ENCODE measurements at places on chromosomes 13 and 19.

GRCh38 chr13:75445717-75446499, 36.1 kb downstream of the TBC1D4 start:
- DNase-seq: no peak

DNA sequence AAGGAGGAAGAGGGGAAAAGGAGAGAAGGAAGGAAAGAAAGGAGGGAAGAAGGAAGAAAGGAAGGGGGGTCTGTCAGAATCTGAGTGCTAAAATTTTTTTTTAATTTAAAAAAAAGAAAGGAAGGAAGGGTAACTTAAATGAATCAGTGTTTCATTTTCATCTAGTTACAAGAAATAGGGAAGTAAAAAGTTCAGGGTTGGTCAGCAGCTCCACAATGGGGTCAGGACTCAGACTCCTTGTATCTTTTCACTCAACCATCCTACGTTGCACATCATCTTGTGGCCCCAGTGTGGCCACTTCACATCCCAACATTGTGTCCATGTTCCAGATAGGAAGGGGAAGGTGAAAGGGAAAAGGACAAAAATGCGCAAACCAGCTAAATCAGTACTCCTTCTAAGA, 14.3 kb upstream of the FNDC3A start:
- DNase-seq: no peak

GRCh38 chr13:27161980-27162379, 9.6 kb downstream of the USP12 start:
- no peak for DNase-seq

- no peak for DNase-seq
Measured at GRCh38 chr19:1942934-1943555, 2.1 kb downstream of the CSNK1G2 start.

GRCh38 chr13:97999653-98000052, 46.2 kb downstream of the IPO5 start:
- no peak for DNase-seq

GRCh38 chr19:11088506-11089253, 583 bp upstream of the LDLR start:
- DNase-seq: no peak

- no peak for DNase-seq
Measured at GRCh38 chr13:65339241-65339640, 1890.9 kb downstream of the PCDH9 start.

- DNase-seq: no peak
Measured at GRCh38 chr13:107421028-107421427, 794.3 kb downstream of the LIG4 start.

DNA sequence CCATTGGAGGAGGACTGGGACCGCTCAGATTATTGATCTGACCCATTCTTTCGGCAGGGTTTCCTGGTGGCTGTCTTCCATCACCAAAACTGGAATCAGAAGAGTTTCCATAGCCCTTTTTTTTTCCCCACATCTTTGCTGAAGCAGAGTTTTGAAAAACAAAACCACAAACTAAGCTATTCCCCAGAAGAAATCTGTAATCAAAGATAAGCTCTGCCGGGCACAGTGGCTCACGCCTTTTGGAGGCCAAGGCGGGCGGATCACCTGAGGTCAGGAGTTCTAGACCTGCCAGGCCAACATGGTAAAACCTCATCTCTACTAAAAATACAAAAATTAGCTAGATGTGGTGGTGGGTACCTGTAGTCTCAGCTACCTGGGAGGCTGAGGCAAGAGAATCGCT, 4.2 kb upstream of the ICAM1 start:
- DNase-seq: no peak

DNA sequence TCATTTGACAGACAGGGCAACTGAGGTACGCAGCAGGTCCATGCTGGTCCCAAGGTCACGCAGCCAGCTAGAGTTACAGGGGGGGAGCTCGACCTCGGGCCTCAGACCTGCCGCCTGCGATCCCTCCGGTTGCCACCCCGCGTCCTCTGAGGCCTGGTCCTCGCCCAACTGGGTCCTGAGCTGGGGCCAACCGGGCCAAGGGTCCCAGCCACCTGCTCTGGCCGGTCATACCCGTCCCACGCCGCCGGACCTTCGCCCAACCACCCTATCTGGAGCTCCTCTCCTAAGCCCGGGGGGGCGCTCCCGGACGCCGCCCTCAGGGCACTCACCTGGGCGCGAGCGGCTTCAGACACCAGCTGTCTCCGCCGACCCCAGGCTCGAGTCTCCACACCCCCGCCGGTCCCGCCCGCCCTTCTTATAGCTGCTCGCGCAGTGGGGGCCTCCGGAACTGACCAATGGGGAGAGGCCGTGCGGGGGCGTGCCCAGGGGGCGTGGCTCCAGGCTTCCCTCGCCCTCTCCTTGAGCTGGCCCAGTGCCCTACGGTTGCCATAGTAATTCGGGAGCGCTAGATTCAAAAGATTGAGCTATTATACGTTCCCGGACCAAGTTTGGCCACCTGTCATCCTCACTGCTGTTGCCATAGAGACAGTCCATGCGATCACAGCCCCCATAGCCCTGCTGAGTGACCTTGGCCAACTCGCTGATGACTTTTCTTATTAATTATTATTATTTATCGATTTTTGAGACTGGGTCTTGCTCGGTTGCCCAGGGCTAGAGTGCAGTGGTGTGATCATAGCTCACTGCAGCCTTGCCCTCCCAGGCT, at the start of gene PLIN5:
Gene PLIN5 (minus strand): TSS at position 389 of the 823 bp plus-strand sequence. CDS start 1,150 bp downstream, outside the sequence.
- DNase-seq: peak; percentile 95

- no peak for DNase-seq
Measured at GRCh38 chr19:5145521-5146511, 176.9 kb downstream of the KDM4B start.

- no peak for DNase-seq
Measured at GRCh38 chr13:66640231-66640630, 589.9 kb downstream of the PCDH9 start.

DNA sequence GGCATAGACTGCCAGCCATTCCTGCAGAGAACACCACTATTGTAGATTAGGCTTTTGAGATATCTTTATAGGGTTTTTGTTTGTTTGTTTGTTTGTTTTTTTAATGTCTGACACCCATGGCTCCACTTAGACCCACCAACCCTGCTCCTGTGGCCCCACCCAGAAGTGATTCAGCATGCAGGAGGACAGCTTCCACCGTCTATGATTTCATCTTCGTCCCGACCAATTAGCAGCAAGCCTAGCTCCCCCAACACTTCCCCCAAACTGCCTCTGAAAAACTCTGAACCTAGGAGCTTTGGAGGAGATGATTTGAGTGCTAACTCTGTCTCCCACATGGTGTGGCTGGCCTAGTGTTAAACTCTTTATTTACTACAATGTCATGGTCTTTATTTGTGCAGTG, 108.3 kb upstream of the RXFP2 start:
- DNase-seq: no peak

- DNase-seq: no peak
Measured at GRCh38 chr13:30156270-30156669, 151.1 kb downstream of the KATNAL1 start.

DNA sequence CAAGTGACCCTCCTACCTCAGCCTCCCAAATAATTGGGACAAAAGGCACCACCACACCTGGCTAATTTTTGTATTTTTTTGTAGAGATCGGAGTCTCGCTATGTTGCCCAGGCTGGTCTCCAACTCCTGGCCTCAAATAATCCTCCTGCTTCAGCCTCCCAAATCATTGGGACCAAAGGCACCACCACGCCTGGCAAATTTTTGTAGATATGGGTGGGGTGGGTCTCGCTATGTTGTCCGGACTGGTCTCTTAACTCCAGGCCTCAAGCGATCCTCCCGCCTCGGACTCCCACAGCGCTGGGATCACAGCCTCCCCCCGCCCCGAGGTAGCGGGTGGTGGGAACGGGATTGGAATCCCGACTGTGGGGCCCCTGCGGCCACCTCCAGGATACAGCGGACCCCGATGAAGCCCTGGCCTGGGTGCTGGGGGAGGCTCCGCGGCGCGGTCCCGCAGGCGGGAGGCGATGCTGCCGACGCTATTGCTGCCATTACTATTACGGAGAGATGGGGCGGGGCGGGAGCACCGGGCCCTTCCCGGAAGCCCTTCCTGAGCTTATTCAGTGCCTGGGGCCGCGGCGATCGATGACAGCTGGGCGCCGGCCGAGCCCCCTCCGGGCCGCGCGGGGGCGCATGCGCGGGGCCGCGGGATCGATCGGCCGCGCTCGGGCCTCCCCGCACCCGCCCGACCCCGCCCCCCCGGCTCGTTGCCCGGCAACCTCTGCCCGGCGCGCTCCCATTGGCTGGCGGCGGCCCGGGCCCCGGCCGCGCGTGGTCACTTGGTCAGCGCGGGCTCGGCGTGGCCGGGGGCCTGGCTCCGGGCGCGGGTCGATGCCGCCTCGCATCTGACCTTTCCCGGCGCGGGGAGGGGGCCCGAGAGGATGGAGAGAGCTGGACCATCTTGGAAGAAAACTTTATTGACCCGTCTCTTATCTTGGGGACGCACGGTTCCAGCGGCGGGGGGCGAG, 27.9 kb upstream of the ONECUT3 start:
- DNase-seq: peak; percentile 89

- peak; percentile 81 for DNase-seq
Measured at GRCh38 chr13:50909605-50910484, at the start of gene RNASEH2B. Gene RNASEH2B, plus strand, starts transcription at chr13:50909791. Its CDS starts 286 bp downstream, at chr13:50910077.

DNA sequence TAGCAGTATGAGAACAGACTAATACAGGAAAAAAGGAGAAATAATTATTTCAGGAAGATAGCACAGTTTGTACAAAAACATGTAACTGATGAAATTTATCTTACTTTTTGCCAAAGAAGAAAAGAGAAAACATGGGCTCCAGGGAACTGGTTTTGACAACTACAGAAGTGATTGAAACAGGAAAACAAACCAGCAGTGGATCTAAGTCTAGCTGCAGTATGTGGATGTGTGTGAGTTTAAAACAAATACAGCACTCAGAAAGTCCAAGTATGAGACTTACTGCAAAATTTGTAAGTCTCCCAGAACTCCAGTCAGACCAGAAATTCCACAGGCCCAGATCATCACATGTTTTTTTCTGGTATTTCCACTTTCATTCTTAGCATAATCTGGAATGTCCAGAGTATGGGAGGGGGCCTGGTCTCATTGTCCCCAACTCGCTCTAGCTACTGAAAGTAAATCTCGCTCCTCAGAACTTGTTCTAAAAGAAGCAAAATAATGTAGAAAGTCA, 259.5 kb downstream of the NHLRC3 start:
- no peak for DNase-seq

GRCh38 chr19:1907563-1908363, 2.6 kb downstream of the ADAT3 start:
- DNase-seq: no peak

DNA sequence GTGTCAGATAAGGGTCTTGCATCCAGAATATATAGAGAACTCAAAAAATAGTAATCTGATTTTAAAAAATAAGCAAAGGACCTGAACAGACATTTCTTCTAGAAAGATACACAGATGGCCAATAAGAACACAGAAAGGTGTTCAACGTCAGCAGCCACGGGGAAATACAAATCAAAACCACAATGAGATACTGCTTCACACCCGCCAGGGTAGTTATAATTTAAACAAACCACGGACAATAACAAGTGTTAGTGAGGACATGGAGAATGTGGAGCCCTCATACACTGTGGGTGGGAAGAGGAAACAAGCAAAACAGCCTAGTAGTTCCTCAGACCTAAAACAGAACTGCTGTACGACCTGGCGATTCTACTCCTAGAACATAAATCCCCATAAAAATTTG, 26.7 kb upstream of the NAPA start:
- DNase-seq: no peak

- no peak for DNase-seq
Measured at GRCh38 chr19:2239771-2240770, 3.4 kb downstream of the SF3A2 start.

DNA sequence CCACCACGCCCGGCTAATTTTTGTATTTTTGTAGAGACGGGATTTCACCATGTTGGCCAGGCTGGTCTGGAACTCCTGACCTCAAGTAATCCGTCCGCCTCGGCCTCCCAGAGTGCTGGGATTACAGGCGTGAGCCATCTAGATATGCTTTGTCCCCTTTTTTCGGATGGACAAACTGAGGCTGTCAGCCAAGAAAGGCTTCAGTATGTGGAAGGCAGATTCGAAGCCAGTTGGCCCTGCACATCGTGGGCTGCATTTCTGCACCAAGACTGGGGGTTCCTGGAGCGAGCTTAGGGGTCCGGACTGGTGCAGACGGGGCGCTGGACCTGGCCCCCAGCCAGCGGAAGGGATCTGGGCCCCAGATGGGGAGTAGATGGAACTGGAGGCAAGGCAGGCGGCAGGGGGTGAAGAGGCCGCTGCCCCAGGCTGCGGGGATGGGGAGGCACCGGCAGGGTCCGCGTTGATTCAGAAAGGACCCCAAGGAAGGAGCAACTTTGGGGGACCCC, 9.7 kb upstream of the JUND start:
- DNase-seq: no peak

GRCh38 chr13:30835442-30835841, 70.6 kb upstream of the MEDAG start:
- no peak for DNase-seq

DNA sequence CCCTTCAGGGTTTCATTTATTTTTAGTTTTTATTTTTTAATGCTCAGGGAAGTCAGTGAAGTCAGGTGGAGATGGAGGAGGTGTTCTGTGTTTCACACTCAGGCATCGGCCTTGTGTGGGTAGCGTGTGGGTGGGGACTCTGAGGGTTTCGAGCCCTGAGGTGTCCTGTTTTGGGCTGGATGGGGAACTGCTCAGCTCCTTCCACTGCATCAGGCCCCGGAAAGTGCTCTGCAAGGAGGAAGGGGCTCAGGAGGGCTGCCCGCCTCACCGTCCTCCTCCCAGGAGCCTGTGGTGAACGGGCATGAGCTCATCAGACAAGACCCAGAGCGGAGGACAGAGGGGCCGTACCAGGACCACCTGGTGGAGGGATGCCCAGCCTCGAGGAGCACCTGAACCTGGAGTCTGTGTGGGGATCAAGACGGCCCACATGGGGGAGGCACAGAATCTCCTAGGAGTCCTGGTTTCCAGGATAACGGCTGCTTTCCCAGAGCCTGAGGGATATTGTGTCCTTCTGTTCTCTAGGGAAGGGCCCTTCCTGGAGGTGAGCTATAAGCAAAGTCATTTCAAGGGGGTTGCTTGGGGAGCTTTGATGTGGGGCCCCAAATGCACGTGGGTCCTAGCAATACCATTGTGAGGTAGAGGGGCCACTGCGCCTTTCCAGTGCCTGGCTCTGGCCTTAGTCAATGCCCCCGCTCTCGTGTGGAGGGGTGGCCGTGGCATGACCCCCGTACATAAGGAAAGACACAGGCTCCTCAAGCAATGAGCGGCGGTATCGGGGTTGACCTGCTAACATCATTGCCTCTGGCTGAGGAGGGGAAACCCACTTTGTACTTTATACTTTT, 13.5 kb upstream of the GAS6 start:
- DNase-seq: peak; percentile 44

- DNase-seq: no peak
Measured at GRCh38 chr19:1090731-1091543, 4.2 kb downstream of the POLR2E start.
